ENCODE measurements at places on chromosomes 11 and 22. TPM values are rescaled to one million over a fixed set of nuclear protein-coding genes. Genes with fewer than 3 reads are reported as not detected.
A peak's percentile ranks its signal among the peaks of the same experiment; 100 is the strongest.

- DNase-seq: no peak
These were observed 65.9 kb downstream of the BLID start for GRCh38 chr11:122050021-122050690.

- no peak for DNase-seq
These were observed 129.6 kb downstream of the WNT11 start for GRCh38 chr11:76076749-76077148.

GRCh38 chr22:43004362-43005035 lies 10.4 kb downstream of the PACSIN2 start:
- no peak for DNase-seq

GRCh38 chr11:47980088-47980906 lies at the start of gene PTPRJ:
TSS of gene PTPRJ (plus strand) at chr11:47980559. CDS start at chr11:47980913, 354 bp downstream.
- peak; percentile 51 for DNase-seq

The PANX2 gene
- total RNA-seq: 1.9 TPM

The MAPK8IP2 gene
- 0.83 TPM for total RNA-seq

The MMP13 gene
- not detected for total RNA-seq
